Myometrial cell (primary cell): ENCODE measurements at places on chromosomes 5 and 9. TPM values are rescaled to one million over a fixed set of nuclear protein-coding genes. Genes with fewer than 3 reads are reported as not detected.

The IFNB1 gene
- not detected in 2 replicates for total RNA-seq

The PCDHGB1 gene
- total RNA-seq = 0.35 TPM in 1 of 2 replicates, not detected in the other

The AFAP1L1 gene
- total RNA-seq = 5.1 and 11.2 TPM in 2 replicates

The NPR3 gene
- 0.58 and 4.6 TPM in 2 replicates for total RNA-seq

The HEMGN gene
- not detected in 2 replicates for total RNA-seq

The MEF2C gene
- total RNA-seq = 2.6 and 3.7 TPM in 2 replicates

The ELOVL7 gene
- not detected in 2 replicates for total RNA-seq
